ENCODE measurements at places on chromosomes 1 and 21.

GRCh38 chr1:230342019-230342418 lies 84.1 kb downstream of the PGBD5 start:
- DNase-seq, result no peak

DNA sequence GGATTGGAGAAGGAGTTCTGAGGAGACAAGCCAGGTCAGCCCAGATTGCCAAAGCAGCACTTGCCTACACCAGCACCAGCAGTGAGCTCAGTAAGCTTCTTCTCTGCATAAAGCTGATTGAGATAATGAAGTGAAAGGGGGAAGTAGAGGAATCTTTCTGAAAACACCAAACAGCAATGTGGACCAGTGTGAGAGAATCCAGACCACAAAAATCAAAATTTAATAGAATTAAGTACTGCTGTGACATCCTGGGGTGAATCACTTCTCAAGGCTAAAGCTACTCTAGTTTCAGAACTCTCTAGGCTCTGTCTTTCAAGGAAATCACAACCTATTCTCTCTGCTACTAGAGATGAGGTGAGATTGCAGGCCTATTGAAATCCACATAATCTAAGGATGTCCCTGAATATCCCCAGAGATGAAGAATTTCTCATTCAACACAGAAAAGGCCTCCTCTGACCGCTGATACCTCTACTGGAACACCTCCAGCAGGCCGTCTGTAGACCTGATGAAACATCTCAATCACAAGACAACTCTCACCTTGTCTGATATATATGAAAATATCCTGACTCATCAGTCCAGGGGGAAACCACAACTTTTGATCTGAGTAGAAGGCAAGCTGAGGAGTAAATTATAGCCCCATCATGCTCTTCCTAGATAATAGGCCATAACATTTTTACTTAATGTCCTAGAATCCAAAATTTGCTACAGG lies at the start of gene FCRL4:
Gene FCRL4, minus strand, starts transcription at position 127 of the 709 bp plus-strand sequence. CDS start 141 bp downstream, outside the sequence.
- no peak for DNase-seq

DNA sequence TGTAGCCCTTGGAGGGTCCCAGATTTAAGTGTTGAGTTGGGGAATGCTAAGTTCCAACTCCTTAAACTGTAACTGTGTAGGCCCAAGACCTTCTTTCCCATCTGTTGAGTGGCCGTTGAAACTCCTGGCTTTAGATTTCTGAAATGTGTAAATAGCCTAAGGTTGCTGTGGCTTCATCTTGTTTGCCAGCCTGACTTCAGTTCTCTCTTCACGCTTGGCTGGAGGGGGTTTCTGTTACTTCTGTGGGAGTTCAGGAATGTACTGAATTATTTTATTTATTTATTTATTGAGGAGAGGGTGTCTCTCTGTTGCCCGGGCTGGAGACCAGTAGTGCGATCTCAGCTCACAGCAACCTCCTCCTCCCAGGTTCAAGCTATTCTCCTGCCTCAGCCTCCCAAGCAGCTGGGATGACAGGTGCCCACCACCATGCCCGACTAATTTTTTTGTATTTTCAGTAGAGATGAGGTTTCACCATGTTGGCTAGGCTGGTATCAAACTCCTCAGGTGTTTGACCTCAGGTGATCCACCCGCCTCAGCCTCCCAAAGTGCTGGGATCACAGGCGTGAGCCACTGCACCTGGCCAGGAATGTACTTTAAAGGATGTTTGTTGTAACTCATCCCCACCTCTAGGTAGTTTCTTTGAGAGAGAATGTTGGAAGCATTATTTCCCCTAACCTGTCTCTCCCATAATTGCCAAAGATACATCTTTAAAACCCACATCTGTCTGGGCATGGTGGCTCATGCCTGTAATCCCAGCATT lies 5.9 kb downstream of the TTC39A start:
- DNase-seq, result no peak

- DNase-seq, result no peak
Measured at GRCh38 chr1:91701472-91701869, 184.5 kb downstream of the TGFBR3 start.

- DNase-seq, result no peak
Measured at GRCh38 chr21:20004367-20004766, 993.8 kb upstream of the NCAM2 start.

GRCh38 chr21:26732432-26733221 lies 112.6 kb downstream of the ADAMTS1 start:
- no peak for DNase-seq

- DNase-seq, result no peak
Measured at GRCh38 chr21:37528150-37528937, 161.8 kb downstream of the DYRK1A start.

GRCh38 chr1:65417729-65418128 lies 2.7 kb upstream of the LEPR start:
- no peak for DNase-seq

DNA sequence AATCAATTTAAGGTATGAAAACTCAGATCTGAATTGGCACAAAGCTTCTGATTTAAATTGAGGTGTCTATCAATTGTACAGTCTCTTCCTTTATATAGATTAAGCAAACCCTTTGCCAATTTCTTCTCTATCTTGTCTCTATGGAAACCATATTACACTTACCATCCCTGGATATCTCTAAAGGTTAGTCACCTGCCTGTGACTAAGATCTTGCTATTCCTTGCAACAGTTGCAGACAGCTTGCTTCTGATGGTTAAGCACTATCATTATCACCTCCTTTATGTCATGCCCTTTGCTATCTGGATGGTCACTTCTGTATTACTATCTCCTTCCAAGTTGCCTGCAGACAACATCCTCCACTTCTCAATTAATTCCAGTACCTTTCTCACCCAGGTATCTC lies 998.6 kb upstream of the B3GALT2 start:
- no peak for DNase-seq

GRCh38 chr1:221965252-221965651 lies 223.4 kb upstream of the DUSP10 start:
- DNase-seq, result no peak

DNA sequence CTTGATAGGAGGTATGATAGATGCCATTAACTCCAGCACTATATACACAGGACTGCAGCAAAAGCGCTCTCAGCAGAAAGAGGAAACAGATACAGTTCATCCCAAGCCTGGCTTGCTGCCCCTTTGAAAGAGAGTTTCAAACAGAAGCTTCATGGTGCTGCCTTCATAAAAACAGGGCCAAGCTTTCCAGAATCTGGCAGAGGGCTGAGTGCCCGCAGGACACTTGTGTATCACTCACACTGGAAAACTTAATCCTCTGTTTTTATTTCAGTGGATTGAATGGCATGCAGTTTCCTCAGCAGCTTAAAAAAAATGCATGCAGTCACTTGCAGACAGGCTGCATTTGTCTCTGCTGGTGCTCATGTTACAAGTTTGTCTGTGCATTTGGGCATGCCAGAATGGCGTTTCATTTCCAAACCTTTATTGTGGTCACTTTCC lies 40.4 kb downstream of the KCNJ15 start:
- no peak for DNase-seq

DNA sequence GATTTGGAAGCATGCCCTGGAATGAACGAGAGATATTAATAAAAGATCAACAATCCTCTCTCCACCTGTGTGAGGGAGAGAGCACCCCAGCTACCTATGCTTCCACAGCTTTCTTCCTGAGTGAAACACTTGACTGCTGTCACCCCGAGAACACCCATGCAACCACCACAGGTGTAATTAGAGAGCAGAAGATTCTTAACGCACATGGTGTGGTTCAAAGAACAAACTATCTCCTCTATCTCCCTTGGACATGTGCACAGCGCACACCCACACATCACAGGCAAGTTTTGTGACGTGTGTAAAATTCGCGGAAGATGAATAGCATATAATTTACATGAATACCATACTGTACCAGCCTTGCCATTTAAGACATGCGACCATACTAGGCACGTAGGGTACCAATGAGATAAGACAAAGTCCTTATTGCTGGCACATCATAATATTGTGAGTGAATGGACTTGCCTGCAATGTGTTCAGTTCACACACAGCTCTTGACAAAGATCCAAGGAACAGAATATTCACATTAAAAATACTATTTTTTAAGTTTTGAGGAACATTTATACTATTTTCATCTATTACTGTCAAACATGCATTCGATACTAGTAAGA lies 11.6 kb downstream of the ERRFI1 start:
- no peak for DNase-seq

- DNase-seq, result no peak
Measured at GRCh38 chr1:43037466-43037865, 78.8 kb upstream of the SLC2A1 start.

GRCh38 chr1:174946031-174946430 lies 53.7 kb upstream of the CACYBP start:
- DNase-seq, result no peak

DNA sequence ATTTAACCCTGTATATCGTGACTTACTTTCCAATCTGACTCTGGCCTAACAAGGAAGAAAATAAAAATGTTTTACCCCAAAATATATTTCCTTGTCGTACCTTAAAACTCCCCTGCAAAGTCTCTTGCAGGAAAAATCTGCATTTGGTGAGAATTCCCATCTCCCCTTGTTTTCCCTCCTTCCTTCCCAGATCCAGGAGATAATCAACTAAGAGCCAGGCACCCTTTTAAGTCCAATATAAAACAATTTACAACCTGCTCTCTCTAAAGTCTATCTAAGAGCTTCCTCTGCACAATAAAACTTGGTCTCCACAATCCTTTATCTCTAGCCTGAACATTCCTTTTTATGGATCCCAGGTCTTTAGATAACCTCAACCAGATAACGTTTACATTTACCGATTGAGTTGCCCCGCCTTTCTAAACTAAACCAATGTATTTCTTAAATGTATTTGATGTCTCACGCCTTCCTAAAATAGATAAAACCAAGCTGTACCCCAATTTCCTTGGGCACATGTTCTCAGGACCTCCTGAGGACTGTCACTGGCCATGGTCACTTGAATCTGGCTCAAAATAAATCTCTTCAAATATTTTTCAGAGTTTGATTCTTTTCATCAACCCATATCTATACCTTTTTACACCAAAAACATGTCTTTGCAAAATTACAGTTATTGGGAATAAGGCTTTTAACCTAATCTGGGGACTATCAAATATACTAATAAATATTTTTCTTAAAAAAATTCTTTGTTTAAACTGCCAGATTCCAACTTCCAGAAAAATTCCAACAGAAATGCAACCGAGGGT lies 993 bp downstream of the DDX59 start:
- DNase-seq, result no peak

DNA sequence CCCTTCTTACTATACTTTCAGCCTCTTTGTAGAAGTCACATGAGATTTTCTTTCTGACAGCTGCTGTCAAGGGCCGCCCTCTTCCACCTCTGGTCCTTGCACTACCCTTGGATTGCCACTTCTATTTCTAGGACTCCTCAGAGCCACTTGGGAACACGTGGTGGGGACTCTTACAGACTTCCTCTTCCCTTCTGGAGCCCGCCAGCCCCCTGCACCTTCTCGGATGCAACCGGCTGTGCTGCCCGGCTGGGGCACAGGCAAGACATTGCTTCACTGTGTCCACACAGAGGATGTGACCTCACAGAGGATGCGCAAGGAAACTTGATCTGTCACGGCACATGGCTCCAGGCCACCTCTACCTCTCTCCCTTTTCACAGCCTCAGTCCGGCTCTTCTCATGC lies 2.4 kb upstream of the IKBKE start:
- no peak for DNase-seq

- DNase-seq, result no peak
Measured at GRCh38 chr1:234530672-234531071, 51.7 kb upstream of the TARBP1 start.

DNA sequence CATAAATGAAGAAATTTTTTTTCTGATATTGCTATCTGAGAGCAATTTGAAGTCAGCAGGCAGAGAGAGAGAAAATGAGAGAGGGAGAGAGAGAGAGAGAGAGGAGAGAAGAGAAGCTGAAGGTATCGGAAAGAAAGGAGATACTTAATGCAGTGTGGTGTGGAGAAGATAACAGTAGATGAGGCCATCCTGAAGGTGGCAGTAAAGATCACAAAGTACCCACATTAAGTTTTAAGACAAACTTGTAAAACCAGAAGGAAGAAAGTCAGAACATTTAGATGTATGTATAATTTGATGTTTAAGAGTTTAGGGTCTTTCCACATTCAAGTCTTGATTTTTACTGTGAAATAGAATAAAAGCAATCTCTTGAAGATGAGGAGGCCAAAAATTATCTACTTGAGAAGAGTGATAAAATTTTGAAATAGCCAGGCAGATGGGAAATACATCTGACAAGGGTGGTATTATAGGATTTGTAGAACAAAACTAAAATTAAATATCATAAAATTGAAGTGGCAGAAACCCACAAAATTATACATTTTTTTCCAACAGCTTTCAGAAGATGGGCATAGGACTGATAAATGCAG lies 1753.4 kb downstream of the MRPL39 start:
- peak; percentile 2 for DNase-seq

DNA sequence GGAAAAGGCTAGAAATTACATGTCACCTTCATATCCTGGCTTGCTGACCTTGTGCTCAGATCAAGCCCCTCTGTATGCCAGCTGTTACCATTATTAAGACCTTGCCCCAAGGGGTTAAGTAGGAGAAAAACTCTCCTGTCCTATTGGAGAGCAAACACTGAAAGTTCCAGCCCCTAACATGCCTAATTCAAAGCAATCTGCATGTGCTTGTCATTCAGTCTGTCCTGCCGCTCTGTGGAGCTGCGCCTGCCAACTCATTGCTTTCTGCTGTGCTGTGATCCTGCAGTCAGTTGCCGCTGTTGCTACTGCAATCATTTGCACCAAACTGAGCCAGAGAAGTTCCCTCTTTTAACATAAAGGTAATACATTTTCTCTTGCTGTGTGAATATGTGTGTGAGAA lies 113.4 kb downstream of the DISP1 start:
- peak; percentile 8 for DNase-seq

GRCh38 chr1:242634732-242635131 lies 110.2 kb upstream of the PLD5 start:
- no peak for DNase-seq

DNA sequence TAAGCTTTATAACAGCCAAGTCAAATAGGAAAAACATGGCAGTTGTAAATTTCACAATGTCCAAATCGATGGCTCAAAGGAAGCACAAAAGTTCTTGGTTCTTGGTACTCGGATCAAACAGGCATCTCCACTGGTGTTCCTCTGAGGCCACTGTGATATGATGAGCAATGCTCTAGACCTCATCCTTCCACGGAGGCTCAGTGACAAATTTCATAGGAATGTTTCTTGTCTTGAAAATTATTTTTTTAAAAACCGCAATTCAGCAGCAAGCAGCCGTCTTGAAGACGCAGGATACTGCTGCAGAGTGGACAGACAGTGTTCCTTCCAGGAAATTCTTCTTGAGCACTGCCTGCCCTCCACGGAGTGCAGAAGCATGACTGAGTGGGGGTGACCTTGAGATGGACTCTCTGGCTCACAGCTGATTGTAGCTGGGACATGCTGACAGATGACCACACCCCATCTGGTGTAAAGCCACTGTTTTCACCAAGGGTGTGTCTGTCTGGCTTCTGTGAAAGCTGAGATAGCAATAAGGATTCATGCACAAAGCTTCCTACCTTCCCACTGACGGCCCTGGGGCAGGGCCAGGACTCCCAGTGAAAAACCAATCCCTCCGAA lies 61.9 kb downstream of the TIAM1 start:
- no peak for DNase-seq

DNA sequence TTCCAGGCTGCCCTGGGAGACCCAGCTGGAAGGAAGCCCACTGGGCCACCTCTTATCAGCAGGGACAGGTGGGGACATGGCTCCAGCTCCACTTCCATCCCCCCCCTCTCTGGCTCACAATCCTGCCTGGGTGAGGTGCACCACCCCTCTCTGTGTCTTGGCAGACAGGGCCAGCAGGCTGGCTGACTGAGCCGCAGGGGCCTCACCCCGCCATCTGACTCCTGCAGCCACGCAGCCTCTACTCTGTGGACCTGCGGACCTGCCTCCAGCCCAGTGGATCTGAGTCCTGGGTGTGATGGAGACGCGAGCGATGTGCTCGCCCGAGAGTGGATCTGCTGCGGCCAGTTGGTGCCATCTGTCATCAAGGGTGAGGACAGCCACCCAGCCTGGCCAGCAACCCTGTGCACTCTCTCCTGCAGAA lies 30.1 kb downstream of the RCC2 start:
- DNase-seq, result no peak
